ENCODE measurements at places on chromosomes 12 and 14. TPM values are rescaled to one million over a fixed set of nuclear protein-coding genes. Genes with fewer than 3 reads are reported as not detected.

Gene CLMN
- 5.3 TPM for total RNA-seq

Gene AGAP2
- total RNA-seq, result 34.9 TPM

Gene CCDC197
- total RNA-seq, result not detected

Gene CATSPERB
- total RNA-seq, result 0.52 TPM

Gene NOP9
- 42.2 TPM for total RNA-seq

Gene TAS2R50
- total RNA-seq, result 1.7 TPM

Gene SERPINA5
- not detected for total RNA-seq

DNA sequence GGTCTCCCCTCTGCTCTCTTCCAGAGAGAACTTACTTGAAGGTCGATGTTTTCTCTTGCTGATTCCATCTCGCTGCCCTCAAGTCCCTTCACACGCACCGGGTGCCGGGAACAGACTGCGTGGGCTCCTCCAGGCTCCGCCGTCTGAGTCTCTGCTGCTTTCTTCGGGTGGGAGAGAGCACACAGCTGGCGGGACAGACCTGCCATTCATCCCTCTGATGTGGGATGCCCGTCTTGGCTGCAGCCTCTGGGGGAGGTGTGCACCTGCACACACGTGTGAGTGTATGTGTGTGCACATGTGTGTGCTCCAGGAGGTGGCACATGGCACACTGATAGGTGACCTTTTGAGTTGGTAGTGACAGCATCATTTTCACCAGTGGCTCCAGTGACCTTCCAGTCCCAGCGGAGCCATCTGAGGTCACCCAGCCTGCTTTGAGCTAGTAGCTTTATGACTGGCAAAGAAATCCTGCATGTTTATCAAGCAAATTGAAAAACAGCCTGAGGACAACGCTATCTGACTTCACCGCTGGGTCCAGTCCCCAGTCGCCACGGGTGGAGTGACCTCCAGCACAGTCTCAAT is at the start of gene NINJ2:
TSS of gene NINJ2 (minus strand) at position 153 of the 579 bp plus-strand sequence. CDS start at position 68, 85 bp downstream.
- H3K27me3 ChIP-seq, result no peaks in the 10 kb centered on the region
- H3K4me3 ChIP-seq, result peak within 1 kb of the TSS; percentile 77
- no peaks in the 10 kb centered on the region for H3K36me3 ChIP-seq
- H3K4me1 ChIP-seq, result peaks cover 42% of the 10 kb centered on the region
- peak; percentile 41 for ATAC-seq

GRCh38 chr14:95541932-95542930 is 7.4 kb downstream of the GLRX5 start:
- no peak overlapping the region for H3K4me3 ChIP-seq
- no peak overlapping the region for H3K27ac ChIP-seq
- peaks cover 16% of the 10 kb centered on the region for H3K36me3 ChIP-seq
- peaks cover 5% of the 10 kb centered on the region for H3K4me1 ChIP-seq

DNA sequence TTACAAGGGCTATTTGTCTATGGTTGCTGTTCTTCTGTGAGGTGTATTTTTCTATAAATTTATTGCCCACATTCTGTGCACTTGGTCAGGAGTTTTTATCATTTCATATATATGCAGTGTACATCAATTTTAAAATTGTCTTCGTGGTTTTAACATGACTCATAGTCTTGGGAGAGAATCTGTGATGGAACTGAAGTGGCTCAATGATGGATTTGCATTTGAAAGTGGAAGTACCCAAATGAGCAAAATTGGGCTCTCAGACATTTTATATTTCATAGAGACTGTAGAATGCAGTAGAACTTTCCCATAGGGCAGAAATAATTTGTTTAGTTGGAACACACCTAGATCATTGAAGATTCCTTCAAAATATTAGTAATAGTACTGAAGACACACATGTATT is 1.9 kb upstream of the SCFD1 start:
- peak overlapping the region; percentile 73 for H3K27ac ChIP-seq
- H3K4me1 ChIP-seq, result peaks cover 19% of the 10 kb centered on the region
- peak overlapping the region; percentile 92 for H3K4me3 ChIP-seq
- ATAC-seq, result peak; percentile 49
- no peaks in the 10 kb centered on the region for H3K27me3 ChIP-seq

- no peak overlapping the region for H3K27ac ChIP-seq
- H3K4me3 ChIP-seq, result no peak overlapping the region
- H3K27me3 ChIP-seq, result peaks cover 32% of the 10 kb centered on the region
- no peak for ATAC-seq
Measured at GRCh38 chr12:5022025-5022424, 21.7 kb upstream of the KCNA5 start.

- no peak overlapping the region for H3K4me3 ChIP-seq
- H3K36me3 ChIP-seq, result no peaks in the 10 kb centered on the region
- ATAC-seq, result no peak
- H3K4me1 ChIP-seq, result peaks cover 55% of the 10 kb centered on the region
Measured at GRCh38 chr14:91041450-91041849, 19.0 kb downstream of the RPS6KA5 start.

GRCh38 chr12:69578283-69578682 is 7.0 kb upstream of the CCT2 start:
- peaks cover 29% of the 10 kb centered on the region for H3K36me3 ChIP-seq
- H3K4me3 ChIP-seq, result no peak overlapping the region
- no peaks in the 10 kb centered on the region for H3K4me1 ChIP-seq
- no peak overlapping the region for H3K27ac ChIP-seq

- H3K4me3 ChIP-seq, result no peak overlapping the region
- H3K4me1 ChIP-seq, result no peaks in the 10 kb centered on the region
- H3K36me3 ChIP-seq, result no peaks in the 10 kb centered on the region
Measured at GRCh38 chr12:65694130-65694529, 130.2 kb upstream of the HMGA2 start.

GRCh38 chr12:84361651-84362551 is 550.7 kb downstream of the SLC6A15 start:
- no peaks in the 10 kb centered on the region for H3K4me1 ChIP-seq
- H3K27ac ChIP-seq, result no peak overlapping the region
- H3K4me3 ChIP-seq, result no peak overlapping the region
- H3K27me3 ChIP-seq, result no peaks in the 10 kb centered on the region

DNA sequence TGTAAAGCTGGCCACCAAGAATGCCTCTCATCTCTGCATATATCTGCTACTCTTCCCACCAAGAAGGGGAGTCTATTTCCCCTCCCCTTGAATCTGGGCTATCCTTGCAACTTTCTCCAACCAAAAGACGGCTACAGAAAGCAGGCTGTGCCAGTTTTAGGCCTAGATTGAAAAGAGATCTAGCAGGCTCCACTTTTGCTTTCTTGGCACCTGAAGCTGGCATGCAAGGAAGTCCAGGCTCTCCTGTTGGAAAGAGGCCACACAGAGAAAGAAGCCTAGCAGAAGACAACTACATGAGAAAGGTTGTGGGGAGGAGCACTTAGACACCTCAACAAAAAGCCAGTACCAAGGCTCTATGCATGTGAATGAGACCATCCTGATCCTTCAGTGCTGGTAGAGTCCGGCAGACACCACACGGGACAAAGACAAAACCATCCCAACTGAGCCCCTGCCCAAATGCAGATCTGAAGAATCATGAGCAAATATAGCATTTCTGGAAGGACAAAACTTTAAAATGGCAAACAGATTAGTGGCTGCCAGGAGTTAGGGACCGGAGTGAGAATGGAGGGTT is 68.0 kb downstream of the SPPL3 start:
- H3K36me3 ChIP-seq, result peaks cover 4% of the 10 kb centered on the region
- H3K27me3 ChIP-seq, result no peaks in the 10 kb centered on the region
- no peak overlapping the region for H3K4me3 ChIP-seq
- H3K4me1 ChIP-seq, result peaks cover 26% of the 10 kb centered on the region
- ATAC-seq, result no peak

- ATAC-seq, result no peak
- H3K4me3 ChIP-seq, result no peak overlapping the region
- no peaks in the 10 kb centered on the region for H3K4me1 ChIP-seq
- H3K27me3 ChIP-seq, result no peaks in the 10 kb centered on the region
Measured at GRCh38 chr14:74141703-74142102, 56.9 kb downstream of the LIN52 start.

DNA sequence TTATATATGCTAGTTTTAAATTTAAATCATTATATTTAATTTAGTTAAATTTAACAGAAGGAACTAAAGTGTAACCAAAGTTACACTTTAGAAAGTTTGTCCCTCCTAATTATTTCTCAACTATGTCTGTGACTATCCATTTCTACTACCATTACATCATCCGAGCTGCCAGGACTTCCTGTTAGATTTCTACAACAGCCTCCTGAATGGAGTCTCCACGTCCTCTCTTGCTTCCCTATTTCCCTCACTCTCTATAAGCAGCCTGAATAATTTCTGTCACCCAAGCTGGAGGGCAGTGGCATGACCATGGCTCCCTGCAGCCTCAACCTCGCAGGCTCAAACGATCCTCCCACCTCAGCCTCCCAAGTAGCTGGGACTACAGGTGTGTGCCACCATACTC is 84.1 kb downstream of the TTC7B start:
- H3K4me1 ChIP-seq, result no peaks in the 10 kb centered on the region
- ATAC-seq, result no peak
- H3K27me3 ChIP-seq, result no peaks in the 10 kb centered on the region
- no peak overlapping the region for H3K27ac ChIP-seq
- H3K36me3 ChIP-seq, result no peaks in the 10 kb centered on the region

DNA sequence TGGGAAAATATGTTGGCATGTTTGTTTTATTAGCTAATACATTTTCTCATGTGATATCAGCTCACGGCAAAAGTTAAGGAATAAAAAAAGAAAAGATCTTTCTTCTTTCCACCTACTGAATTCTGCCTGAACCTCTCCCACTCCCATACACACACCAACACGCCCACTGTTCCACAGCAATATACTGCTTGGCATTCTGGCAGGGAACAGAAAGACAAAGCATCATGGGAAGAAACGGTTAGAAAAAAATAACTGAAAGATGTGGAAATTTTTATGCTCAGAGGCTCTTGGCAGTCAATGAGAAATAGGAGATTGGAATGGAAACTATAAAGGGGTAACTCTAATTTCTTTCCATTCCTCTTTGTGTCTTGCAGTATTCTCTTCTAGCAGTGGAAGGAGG is 268.5 kb downstream of the FOXG1 start:
- H3K36me3 ChIP-seq, result no peaks in the 10 kb centered on the region
- ATAC-seq, result no peak
- H3K4me3 ChIP-seq, result no peak overlapping the region
- no peak overlapping the region for H3K27ac ChIP-seq
- H3K4me1 ChIP-seq, result no peaks in the 10 kb centered on the region
- no peaks in the 10 kb centered on the region for H3K27me3 ChIP-seq

DNA sequence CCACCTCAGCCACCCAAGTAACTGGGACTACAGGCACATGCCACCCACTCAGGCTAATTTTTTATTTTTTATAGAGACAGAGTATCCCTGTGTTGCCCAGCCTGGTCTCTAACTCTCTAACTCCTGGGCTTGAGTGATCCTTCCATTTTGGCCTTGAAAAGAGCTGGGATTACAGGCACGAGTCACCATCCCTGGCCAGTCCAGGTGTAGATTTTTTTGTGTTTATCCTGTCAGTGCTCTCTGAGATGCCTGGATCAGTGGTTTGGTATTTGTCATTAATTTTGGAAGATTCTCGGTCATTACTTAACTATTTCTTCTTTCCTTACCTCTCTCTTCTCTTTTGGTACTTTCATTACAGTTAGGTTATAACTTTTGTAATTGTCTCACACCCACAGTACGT is 5.3 kb upstream of the HIF1A start:
- no peak overlapping the region for H3K27ac ChIP-seq
- ATAC-seq, result no peak
- H3K27me3 ChIP-seq, result no peaks in the 10 kb centered on the region
- no peak overlapping the region for H3K4me3 ChIP-seq

DNA sequence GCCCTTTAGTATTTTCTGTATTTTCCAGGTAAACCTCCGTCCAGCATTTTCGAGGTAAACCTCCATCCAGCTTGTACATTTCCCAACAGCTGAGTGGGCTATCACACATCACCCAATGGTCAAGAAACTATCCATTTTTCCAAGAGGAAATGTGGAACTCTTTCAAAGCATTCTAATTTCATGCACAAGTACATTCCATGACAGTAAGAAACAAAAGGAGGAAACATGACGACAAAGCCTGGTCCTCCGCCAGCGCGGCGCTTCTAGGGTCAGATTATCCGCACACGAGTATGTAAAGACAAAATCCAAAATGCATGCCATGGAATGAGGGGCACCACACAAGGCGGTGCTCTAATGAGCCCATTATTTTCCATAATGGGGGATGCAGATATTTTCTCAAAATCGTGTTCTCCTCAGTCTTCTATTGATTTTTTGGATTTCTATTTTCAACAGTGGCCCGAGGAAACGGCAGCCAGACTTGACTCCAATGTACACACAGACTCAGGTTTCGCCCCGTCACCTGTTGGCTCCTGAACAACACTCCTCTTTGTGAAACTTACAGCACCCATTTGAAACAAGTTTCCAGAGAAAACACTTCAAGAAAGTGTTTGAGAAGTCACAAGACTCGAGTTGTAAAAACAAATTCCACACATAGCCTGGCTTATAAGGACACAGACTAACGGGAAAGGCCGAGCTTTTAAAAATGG is 107.4 kb downstream of the PRICKLE1 start:
- no peak for ATAC-seq
- peaks cover 50% of the 10 kb centered on the region for H3K27me3 ChIP-seq
- peak overlapping the region; percentile 52 for H3K4me3 ChIP-seq
- H3K36me3 ChIP-seq, result peaks cover 5% of the 10 kb centered on the region
- H3K4me1 ChIP-seq, result peaks cover 6% of the 10 kb centered on the region

GRCh38 chr14:53470351-53471043 is 317.4 kb upstream of the DDHD1 start:
- ATAC-seq, result no peak
- no peak overlapping the region for H3K4me3 ChIP-seq
- H3K4me1 ChIP-seq, result no peaks in the 10 kb centered on the region
- no peak overlapping the region for H3K27ac ChIP-seq
- no peaks in the 10 kb centered on the region for H3K36me3 ChIP-seq

DNA sequence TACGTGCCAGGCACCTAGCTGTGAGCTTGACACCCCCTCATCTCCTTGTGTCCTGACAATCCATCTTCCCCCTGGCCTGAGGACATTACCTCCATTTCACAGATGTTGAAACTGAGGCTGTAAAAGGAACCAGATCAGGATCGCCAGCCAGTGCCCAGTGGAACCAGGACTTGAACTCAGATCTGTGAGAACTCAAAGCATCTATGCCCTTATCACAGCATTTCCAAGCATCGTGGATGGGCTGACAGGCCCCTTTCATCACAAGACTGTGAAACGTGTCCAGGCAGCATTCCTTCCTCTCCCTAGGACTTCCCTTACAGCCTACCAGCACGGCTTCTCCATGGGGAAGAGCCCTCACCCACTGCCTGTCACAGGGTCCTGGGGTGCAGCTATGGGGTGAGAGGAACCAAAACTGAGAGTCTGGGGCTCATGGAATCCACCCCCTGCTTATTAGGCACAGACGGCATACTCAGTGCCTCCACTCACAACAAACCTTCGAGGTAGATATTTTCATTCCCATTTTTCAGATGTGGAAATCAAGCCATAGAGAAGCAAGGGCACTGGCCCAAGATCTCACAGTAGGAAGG is 26.9 kb downstream of the CMKLR1 start:
- H3K27me3 ChIP-seq, result peaks cover 3% of the 10 kb centered on the region
- H3K4me3 ChIP-seq, result no peak overlapping the region
- ATAC-seq, result no peak
- peaks cover 11% of the 10 kb centered on the region for H3K4me1 ChIP-seq
- no peaks in the 10 kb centered on the region for H3K36me3 ChIP-seq

All from activated T-helper 17 cell treated with anti-CD3 and anti-CD28 coated beads, Interleukin-2, amount 50 U/mL, for 72 hours (primary cell).